ENCODE measurements at places on chromosomes 7 and 10. TPM values are rescaled to one million over a fixed set of nuclear protein-coding genes. Genes with fewer than 3 reads are reported as not detected.
A peak's percentile ranks its signal among the peaks of the same experiment; 100 is the strongest.

The FGL2 gene
- not detected for total RNA-seq

The TMEM229A gene
- total RNA-seq = not detected

DNA sequence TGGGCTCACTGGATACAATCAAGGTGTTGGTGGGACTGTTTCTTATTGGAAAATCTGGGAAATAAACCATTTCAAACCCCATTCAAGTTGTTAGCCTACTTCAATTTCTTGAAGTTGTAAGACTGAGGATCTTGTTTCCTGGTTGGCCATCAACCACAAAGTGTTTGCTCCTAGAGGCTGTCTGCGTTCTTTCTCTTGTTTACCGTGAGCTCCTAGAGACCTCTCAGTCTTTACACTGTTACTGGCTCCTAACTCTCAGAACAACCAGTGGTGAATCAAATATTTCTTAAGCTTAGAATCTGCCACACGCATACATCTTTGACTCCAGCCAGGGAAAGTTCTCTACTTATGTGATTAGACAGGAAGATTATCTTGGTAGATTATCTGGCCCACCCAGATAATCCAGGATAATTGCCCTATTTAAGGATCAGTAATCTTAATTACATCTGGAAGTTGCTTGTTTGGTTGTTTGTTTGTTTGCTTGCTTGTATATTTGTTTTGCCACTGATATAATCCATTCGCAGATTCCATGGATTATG is 798.7 kb downstream of the IPMK start:
- H3K27ac ChIP-seq = no peak overlapping the region
- H3K4me1 ChIP-seq = peaks cover 5% of the 10 kb centered on the region
- no peak for DNase-seq
- peaks cover 9% of the 10 kb centered on the region for H3K27me3 ChIP-seq
- no peak overlapping the region for H3K4me3 ChIP-seq
- H3K36me3 ChIP-seq = no peaks in the 10 kb centered on the region

DNA sequence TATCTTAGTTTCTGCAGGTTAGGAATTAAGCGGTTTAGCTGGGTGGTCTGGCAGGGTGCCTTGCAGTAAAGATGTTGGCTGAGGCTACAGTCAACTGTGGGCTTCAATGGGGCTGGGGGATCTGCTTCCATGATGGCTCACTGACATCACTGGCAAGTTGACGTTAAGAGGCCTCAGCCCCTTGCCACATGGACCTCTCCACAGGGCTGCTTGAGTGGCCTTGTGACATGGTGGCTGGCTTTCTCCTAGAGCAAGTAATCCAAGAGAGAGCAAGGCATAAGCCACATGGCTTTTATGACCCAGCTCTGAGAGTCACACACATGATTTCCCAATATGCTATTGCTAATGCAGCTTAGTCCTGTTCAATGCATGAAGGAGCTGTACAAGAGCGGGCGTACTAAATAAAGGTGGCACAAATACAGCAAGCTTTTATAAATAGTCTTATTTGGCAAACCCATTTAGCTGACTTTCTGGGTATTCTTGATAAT is 109.1 kb downstream of the SEPTIN7 start:
- no peak for DNase-seq
- no peaks in the 10 kb centered on the region for H3K27me3 ChIP-seq
- H3K4me3 ChIP-seq = no peak overlapping the region
- H3K4me1 ChIP-seq = no peaks in the 10 kb centered on the region

DNA sequence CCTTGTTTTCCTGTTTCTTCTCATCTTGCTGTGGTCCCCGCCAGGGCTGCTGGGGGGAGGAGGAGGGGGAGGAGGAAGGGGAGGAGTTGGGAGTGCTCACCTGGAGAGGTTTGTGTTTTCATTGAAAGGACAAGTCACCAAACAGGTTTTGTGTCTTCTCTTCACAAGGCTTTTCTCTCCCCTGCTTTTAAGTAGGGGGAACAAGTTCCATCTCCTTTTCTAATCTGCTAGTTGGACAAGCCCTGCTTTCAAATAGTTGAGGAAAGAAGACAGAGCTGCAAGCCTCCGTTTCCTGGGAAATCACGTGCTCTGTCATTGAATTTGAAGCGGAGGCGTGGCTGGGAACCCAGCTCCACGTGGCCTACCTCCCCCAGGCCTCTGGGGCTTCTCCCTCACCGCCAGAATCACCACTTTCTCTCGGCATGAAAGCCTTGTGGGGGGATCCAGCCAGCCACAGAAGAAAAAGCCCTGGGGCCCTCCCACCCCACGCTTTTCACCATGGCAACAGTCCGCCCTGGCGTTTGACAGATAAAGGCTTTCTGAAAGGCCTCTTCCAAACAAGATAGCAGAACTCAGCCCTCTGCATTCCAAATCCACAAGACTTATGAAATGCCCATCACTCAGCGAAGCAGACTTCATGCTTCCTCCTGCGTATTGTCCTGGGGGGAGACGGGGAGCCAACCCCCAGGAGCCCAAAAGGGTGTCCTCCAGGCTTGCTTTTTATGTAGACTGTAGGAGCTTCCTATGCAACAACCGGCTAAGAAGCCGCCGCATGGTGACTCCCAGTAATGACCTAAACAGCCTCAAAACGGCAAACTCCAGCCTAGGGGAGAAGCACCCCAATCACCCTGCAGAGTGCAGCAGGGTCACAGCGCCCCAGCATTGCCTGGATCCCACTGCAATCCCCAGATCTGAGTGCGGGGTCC is 51.7 kb downstream of the PROSER2 start:
- H3K36me3 ChIP-seq = peaks cover 5% of the 10 kb centered on the region
- peak overlapping the region; percentile 99 for H3K27ac ChIP-seq
- peak; percentile 54 for DNase-seq
- peaks cover 31% of the 10 kb centered on the region for H3K4me1 ChIP-seq

DNA sequence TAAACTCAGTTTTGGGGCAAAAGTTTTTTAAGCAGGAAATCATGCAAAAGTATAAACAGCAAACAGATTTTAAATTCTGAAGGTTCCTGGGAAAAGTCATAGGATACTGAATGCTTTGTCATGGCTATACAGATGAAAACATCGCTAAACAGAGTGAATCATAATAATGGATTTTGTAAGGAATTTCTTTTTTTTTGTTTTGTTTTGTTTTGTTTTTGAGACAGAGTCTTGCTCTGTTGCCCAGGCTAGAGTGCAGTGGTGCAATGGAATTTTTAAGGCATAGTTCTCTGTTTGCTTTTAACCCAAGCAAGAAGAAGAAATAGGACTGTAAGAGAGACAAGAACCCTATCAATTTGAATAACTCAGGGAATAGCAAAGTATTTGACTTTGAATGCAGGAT is 285.3 kb downstream of the NRG3 start:
- H3K4me1 ChIP-seq = peaks cover 22% of the 10 kb centered on the region
- no peaks in the 10 kb centered on the region for H3K27me3 ChIP-seq
- no peaks in the 10 kb centered on the region for H3K36me3 ChIP-seq
- no peak overlapping the region for H3K4me3 ChIP-seq
- H3K27ac ChIP-seq = no peak overlapping the region
- DNase-seq = no peak

GRCh38 chr7:78170815-78171214 is 372.2 kb downstream of the PHTF2 start:
- H3K27ac ChIP-seq = no peak overlapping the region
- DNase-seq = no peak
- H3K27me3 ChIP-seq = peaks cover 3% of the 10 kb centered on the region
- no peaks in the 10 kb centered on the region for H3K36me3 ChIP-seq
- peaks cover 14% of the 10 kb centered on the region for H3K4me1 ChIP-seq

Data from progenitor cell of endocrine pancreas (in vitro differentiated cells).